Calu3 (cell line): ENCODE measurements at places on chromosomes 5 and 9. TPM values are rescaled to one million over a fixed set of nuclear protein-coding genes. Genes with fewer than 3 reads are reported as not detected.

Gene ANGPTL2
- total RNA-seq, result not detected in 2 replicates

Gene ORM2
- not detected in 2 replicates for total RNA-seq

Gene RASGRF2
- total RNA-seq, result 26.3 and 27.7 TPM in 2 replicates

Gene NR5A1
- 0.12 TPM in 1 of 2 replicates, not detected in the other for total RNA-seq

Gene ST6GALNAC6
- 9.1 and 12.1 TPM in 2 replicates for total RNA-seq

Gene PHF24
- not detected in 2 replicates for total RNA-seq

Gene OR13C5
- total RNA-seq, result not detected in 2 replicates

Gene ARAP3
- 17.5 and 22.8 TPM in 2 replicates for total RNA-seq

Gene SLC45A2
- 0.59 TPM in 1 of 2 replicates, not detected in the other for total RNA-seq

Gene SLC36A2
- total RNA-seq, result not detected in 2 replicates

Gene SLC25A2
- 0.26 and 0.27 TPM in 2 replicates for total RNA-seq

Gene PCDHGB5
- total RNA-seq, result 9.1 and 12.4 TPM in 2 replicates

Gene ANKRD31
- 1.5 and 1.7 TPM in 2 replicates for total RNA-seq

Gene PTGDS
- total RNA-seq, result not detected in 2 replicates

Gene PCDHA4
- 4.8 and 5.8 TPM in 2 replicates for total RNA-seq

Gene CMBL
- total RNA-seq, result 12.9 and 17.0 TPM in 2 replicates

Gene PCDHGC3
- 49.4 and 73.0 TPM in 2 replicates for total RNA-seq

Gene C7
- not detected in 2 replicates for total RNA-seq

Gene ANKRD18B
- total RNA-seq, result 30.5 and 30.8 TPM in 2 replicates

Gene NTRK2
- total RNA-seq, result 1.5 and 2.1 TPM in 2 replicates

Gene CCL27
- not detected in 2 replicates for total RNA-seq

Gene GRM6
- not detected in 2 replicates for total RNA-seq

Gene POLR3G
- 15.0 and 16.6 TPM in 2 replicates for total RNA-seq

Gene SPATA31E1
- total RNA-seq, result not detected in 2 replicates

Gene BHMT
- not detected in 2 replicates for total RNA-seq

Gene IFNA13
- not detected in 2 replicates for total RNA-seq

Gene TRPM3
- not detected in 2 replicates for total RNA-seq

Gene PTGS1
- total RNA-seq, result 0.66 and 0.71 TPM in 2 replicates

Gene CENPH
- total RNA-seq, result 17.0 and 17.7 TPM in 2 replicates

Gene ANKRD34B
- total RNA-seq, result 0.29 and 0.40 TPM in 2 replicates

Gene SPINK4
- total RNA-seq, result not detected in 2 replicates

Gene THBS4
- total RNA-seq, result 0.52 and 1.3 TPM in 2 replicates

Gene GFI1B
- not detected in 2 replicates for total RNA-seq

Gene UIMC1
- 51.3 and 59.0 TPM in 2 replicates for total RNA-seq

Gene GALNT10
- 54.8 and 68.2 TPM in 2 replicates for total RNA-seq

Gene FBP2
- total RNA-seq, result not detected in 2 replicates

Gene ZFYVE16
- 39.3 and 52.7 TPM in 2 replicates for total RNA-seq

Gene ARHGEF39
- total RNA-seq, result 14.2 and 15.4 TPM in 2 replicates

Gene CYSRT1
- total RNA-seq, result 3.0 and 3.6 TPM in 2 replicates

Gene SNX30
- total RNA-seq, result 7.9 and 8.7 TPM in 2 replicates

Gene LCN2
- total RNA-seq, result 2,733 and 4,208 TPM in 2 replicates

Gene MYO10
- 69.6 and 101 TPM in 2 replicates for total RNA-seq
